Stimulated activated CD4-positive, alpha-beta T cell treated with anti-CD3 and anti-CD28 coated beads, Interleukin-1b, Interleukin-23, amount 100 ng/mL, for 4 hours (primary cell): ENCODE measurements at places on chromosomes 1 and 21.

GRCh38 chr1:36835696-36836095, 198.6 kb downstream of the GRIK3 start:
- DNase-seq = no peak

DNA sequence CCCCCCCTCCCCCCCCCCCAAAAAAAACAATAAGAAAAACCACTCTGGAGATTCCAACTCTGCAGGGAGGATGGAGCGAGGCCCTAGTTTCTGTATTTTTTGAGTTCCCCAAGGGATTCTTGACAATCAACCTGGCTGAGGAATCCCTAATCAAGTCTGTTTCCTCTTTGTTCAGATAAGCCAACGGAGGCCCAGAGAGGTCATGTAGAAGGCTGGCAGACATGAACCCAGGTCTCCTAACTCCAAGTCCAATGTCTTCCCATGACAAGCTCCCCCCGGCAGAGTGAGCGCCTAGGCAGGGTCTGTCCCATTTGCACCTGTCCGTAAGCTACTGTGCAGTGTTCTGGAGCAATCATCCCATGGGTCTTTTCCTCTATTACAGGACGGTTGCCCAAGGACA, 39.5 kb downstream of the LRRC71 start:
- DNase-seq = no peak

DNA sequence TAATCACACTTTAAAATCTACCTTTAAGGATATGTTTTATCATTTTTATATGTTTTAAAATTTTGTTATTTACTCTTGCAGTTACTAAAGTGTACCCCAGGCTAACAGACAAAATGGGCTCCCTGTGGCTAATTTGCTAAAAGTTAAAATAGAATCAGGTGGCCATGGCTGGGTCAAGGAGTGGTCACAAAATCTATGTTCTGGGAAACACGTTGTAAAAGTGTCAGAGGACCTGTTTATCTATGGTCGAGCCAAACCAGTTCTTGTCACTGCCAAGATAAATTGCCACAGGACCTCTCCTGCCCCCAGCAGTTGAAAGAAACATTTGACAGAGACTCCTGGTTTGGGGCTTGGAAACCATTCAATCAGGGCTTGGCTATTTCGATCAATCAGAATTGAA, 21.2 kb upstream of the TTLL7 start:
- no peak for DNase-seq

DNA sequence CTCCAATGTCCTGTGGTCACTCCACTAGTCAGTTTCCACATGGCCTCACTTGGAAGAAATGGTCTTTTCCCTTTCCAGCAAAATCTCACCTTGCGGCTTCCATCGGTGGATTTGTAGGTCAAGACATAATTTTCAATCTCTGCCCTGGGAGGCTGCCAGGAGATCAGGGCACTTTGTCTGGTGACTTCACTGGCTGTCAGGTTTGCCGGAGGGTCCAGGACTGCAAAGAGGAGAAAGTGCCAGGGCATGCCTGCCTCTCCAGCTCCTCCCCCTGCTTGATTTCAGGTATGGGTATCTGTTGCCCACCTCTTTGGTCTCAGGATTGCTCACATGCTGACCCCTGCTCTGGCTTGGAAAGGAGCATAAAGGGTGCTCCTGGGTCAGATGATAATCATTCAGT, 162.8 kb upstream of the KIAA0040 start:
- no peak for DNase-seq

DNA sequence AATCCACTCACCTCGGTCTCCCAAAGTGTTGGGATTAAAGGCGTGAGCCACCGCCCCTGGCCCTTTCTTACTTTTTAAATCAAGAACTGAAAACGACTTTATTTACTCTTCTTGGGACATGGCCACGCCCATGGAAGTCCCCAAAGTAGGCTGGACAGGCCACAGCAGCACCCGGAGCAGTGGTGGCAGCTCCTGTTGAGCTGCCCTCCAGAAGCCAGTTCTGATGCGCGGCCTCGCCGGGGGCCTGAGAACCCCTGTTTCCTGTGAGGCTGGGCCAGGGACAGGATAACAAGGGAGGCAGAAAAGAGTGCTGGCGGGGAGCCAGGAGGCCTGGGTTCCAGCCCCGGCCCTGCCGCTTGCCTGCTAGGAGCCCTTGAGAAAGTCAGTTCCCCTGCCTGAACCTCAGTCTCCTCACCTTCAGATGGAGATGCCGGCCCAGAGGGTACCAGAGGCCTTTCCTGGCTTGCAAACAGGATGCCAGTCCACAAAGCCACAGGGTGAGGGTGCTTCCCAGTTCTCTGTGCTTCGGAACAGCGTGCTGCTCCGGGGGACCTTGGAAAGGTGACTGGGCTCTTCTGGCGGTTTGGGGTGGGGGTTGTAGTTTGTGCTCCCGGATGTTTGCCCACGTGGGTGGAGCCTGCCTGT, 59.4 kb downstream of the RUNX3 start:
- DNase-seq = no peak
